ENCODE measurements at places on chromosomes 4 and X.

GRCh38 chr4:74174941-74175340, 17.0 kb downstream of the MTHFD2L start:
- DNase-seq = no peak

GRCh38 chr4:153791746-153792617, 3.1 kb upstream of the SFRP2 start:
- DNase-seq = peak; percentile 62

GRCh38 chr4:158161551-158162354, 11.1 kb downstream of the GASK1B start:
- DNase-seq = no peak

DNA sequence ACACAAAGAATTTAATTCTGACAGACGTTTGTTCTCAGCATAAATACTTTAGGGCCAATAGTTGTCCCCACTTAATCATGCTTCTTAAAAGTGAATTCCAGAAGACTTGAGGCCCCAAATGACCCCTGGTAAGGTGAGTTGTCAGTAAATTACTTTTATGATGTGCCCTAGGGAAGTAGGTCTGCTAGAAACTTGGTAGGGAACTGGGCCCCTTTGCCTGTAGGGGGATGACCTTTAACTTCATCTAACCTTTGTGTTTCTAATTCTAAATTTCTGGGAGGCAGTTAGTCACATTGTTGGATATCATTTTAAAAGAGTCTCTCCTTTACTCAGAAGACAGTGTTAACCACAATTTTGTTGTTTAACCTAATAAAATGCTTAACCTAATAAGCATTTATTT, 28.8 kb downstream of the HHIP start:
- no peak for DNase-seq

Measured in tibial artery (tissue), 4 donors.